Stimulated activated CD8-positive, alpha-beta memory T cell treated with anti-CD3 and anti-CD28 coated beads, Interleukin-4, amount 100 ng/mL, for 1 hour (primary cell): ENCODE measurements at places on chromosomes 5 and 9.

DNA sequence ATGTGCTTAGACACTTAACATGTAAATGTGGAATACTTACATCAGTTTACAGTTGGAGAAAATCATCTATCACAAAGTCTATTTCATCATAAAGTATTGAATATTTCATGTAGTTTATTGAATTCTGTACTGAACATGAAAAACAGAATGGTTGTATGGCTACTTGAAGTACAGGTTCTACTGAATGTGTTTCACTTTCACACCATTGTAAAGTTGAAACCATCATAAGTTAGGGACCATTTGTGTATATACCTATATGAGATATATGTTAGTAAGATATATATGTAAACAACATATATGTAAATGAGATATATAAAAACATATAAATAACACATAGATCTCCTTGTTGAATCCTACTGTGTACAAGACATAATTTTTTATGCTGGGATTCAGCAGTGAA is 63.0 kb upstream of the TAF11L2 start:
- no peak for DNase-seq

GRCh38 chr5:96999856-97000255 is 64.0 kb downstream of the LNPEP start:
- no peak for DNase-seq

GRCh38 chr9:22227986-22228385 is 218.6 kb upstream of the DMRTA1 start:
- DNase-seq, result no peak

- DNase-seq, result no peak
Observed at GRCh38 chr9:93237540-93237939, 53.6 kb downstream of the WNK2 start.

GRCh38 chr5:156695774-156696173 is 154.3 kb upstream of the PPP1R2B start:
- DNase-seq, result no peak

DNA sequence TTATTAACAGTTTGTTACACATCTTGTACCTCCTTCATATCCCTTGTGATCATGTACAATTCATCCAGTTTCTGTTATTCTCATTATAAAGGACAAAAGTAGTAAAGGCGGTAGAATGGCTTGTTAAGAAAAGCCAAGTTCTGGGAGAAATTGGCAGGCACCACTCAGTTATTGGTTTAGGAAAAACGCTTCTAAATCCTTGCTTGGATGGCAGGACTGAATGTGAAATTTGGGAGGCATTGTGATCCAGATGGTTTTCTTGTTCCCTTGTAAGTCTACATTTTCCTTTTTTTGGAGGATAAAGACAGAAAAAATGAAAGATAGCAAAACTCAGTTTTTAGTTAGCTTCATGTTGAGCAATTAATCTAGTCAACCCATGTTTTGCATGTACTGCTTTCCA is 130.2 kb downstream of the MAT2B start:
- DNase-seq, result no peak
